Stimulated activated CD8-positive, alpha-beta memory T cell treated with anti-CD3 and anti-CD28 coated beads, Interleukin-4, amount 100 ng/mL, for 48 hours (primary cell): ENCODE measurements at places on chromosomes 2 and 18.

- DNase-seq, result no peak
Measured at GRCh38 chr2:173970516-173970924, 5.3 kb upstream of the SP3 start.

GRCh38 chr2:235827585-235827992 is 333.7 kb downstream of the AGAP1 start:
- no peak for DNase-seq

DNA sequence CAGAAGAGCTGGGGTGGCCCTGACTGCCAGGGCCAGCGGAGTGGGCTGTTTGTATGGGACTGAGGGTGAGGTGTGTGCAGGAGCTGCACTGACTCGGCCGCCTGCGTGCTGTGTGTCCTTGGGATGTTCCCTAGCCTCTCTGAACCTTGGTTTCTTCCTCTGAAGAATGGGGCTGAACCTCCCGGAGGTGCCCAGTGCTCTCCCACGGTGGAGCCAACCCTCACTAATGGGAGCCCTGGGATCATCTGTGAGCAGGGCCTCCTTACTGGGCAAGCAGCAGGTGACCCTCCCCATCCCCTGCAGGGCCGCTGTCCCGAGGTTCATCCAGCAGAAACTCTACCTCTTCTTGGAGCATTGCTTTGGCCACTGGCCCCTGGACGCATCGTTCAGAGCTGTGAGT is 11.7 kb upstream of the CCDC74A start:
- no peak for DNase-seq

GRCh38 chr2:71531522-71532047 is 78.2 kb downstream of the DYSF start:
- no peak for DNase-seq
